NCI-H748 treated with DMSO at 0.1 percent for 48 hours (cell line): ENCODE measurements at places on chromosomes 12 and 14.

- no peak for DNase-seq
Observed at GRCh38 chr12:26369588-26369987, 174.2 kb downstream of the SSPN start.

DNA sequence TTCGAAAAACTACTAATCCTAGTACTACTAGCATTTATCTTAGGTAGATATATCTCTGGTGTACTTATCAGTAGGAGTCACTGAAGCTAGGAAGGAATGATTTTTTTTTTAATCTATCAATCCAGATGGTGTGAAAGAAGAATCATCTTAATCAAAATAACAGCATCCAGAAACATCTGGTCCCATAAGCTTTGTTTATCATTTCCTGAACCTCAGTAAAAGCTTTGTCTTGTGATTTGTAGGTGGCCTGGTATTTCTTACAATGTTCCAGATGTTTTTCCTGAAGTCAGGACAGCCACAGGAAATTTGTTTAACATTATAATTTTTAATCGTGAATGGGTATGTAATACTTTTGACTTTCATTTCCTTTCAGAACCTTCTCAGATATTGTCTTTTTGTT, 28.0 kb upstream of the LUM start:
- no peak for DNase-seq

DNA sequence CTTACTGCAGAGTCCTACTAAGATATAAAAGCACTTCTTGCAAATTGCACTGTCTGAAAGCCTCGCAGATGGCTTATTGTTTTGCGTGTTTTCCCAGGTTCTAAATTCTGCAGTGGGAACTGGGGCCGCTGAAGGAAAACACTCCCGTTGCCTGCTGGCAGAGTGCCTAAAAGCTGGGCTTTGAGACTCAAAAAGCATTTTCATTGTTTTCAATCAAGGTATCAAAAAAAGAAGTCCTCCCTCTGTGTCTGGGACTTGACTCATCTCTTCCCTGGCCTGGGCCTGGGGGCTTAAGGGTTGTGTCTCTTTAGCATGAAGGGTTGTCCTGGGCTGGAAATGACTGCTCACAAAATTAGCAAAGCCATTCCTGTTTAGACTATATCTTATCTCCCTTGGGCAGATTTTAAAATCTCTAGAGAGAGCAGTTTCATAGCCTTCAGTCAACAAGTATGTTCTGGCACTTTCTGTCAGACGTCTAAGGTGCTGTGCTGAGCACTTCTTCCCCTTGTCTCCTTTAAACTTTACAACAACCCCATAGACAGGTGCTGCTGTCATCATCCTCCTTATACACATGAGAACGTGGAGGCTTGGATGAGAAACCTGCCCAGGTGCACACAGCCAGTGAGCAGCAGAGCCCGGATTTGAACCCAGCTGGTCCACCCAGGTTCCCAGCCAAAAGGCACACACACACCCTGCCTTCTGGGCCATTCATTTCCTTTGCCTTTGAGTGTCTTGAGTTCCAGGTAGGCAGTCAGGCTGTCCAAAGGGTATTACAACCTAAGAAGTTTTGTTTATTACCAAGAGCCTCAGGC, 31.1 kb downstream of the ELK3 start:
- DNase-seq = peak; percentile 52

- DNase-seq = no peak
Observed at GRCh38 chr14:62030387-62030786, 268.2 kb downstream of the SNAPC1 start.

DNA sequence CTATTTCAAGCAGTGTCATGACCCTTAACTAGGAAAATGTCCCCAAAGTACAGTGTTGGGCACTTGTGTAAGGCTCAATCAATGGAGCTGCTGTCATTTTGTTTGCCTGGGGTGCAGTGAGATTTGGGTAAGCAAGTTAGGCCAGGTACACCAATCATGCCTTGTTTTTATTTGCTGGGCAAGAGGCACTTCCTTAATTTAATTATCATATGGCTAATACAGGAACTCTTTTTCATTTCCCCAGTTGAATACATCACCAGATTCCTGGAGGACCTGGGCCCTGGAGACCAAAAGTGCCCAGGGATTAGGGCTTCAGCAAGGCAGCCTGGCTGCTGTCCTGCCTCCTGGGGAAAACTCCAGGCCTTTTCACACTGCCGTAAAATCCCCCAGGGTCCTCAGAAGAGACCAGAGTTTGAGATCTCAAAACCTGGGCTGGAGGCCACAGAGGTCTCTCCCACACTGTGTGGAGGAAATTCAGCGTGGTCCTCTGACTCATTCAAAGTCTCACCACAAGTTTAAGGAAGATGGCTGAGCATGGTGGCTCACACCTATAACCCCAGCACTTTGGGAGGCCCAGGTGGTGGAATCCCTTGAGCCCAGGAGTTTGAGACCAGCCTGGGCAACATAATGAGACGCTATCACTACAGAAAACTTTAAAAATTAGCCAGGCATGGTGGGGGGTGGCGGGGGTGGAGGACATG, 28.4 kb upstream of the FOXN3 start:
- no peak for DNase-seq
